ENCODE measurements at places on chromosomes 6 and 20.

DNA sequence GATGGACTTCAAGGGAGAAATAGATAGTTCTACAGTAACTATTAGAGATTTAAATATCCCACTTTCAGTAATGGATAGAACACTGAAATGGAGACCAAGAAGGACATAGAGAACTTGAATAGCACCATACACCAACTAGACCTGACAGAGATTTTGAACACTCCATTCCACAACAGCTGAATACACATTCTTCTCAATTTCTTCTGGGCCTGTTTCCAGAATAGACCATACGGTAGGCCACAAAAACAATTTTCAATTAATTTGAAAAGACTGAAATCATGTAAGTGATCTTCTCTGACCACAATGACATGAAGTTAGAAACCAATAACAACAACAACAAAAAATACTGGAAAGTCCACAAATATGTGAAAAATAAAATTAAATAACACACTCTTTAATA, 979.1 kb upstream of the FLRT3 start:
- no peak for DNase-seq

DNA sequence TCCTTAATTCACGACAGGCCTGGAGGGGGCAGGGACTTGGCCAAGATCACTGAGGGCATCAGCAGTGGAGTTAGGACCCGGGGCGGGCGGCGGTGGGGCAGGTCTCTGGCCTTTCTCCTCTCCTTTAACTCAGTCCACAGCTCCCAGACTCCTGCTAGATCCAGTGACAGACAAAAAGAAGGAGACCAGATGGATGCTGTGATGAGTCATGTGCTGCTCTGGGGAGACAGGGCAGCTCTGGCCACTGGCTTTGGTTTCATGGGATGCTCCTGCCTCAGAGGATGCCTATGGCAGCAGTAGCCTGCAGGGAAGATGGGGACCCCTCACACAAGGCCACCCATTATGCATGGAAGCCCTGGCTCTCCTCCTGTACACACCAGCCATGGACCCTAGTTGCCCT, 20.5 kb downstream of the EPB41L1 start:
- no peak for DNase-seq

DNA sequence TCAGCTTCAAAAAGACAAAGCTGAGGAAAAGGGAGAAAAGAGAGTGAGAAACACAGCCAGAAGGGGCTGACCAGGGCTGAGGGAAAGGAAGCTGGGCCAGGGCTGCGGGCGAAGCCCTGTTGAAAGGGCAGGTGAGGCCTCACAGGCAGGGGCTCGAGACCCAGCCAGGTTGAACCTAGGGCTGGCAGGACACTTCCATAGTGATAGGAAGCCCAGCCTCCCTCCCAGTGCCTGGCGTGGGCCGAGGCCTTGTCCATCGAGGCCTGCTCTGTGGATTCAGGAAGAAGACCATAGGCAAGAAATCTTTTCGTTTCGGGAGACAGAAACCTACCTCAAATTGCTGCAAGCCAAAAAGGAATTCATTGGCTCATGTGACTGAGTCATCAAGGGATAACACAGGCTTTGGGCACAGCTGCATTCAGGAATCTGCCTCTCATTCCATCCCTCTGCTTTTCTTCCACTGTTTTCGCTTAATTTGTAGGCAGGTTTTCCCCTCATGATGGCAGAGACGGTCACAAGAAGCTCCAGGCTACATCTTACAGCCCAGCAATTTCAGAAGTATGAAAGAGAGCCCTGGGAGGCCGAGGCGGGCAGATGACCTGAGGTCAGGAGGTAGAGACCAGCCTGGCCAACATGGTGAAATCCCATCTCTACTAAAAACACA, 311.1 kb upstream of the SULF2 start:
- no peak for DNase-seq

DNA sequence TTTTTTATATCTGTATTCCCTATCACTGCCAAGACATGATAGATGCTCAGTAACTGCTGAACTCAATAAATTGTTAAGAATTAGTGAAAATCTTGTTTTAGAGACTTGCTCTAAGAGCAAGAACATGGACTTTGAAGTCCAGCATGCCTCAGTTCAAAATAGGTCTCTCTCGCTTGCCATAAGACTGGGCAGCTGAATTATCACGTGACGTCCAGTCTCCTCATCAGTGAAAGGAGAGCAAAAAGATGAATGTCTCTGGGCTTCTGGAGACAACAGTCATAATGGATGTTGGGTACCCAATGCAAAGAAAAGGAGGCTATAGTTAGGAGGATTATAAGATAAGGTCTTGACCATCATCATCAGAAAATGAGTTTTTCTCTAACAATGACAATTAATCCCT, 82.1 kb downstream of the IYD start:
- no peak for DNase-seq

GRCh38 chr6:109069746-109070145, 24.9 kb downstream of the SESN1 start:
- no peak for DNase-seq

DNA sequence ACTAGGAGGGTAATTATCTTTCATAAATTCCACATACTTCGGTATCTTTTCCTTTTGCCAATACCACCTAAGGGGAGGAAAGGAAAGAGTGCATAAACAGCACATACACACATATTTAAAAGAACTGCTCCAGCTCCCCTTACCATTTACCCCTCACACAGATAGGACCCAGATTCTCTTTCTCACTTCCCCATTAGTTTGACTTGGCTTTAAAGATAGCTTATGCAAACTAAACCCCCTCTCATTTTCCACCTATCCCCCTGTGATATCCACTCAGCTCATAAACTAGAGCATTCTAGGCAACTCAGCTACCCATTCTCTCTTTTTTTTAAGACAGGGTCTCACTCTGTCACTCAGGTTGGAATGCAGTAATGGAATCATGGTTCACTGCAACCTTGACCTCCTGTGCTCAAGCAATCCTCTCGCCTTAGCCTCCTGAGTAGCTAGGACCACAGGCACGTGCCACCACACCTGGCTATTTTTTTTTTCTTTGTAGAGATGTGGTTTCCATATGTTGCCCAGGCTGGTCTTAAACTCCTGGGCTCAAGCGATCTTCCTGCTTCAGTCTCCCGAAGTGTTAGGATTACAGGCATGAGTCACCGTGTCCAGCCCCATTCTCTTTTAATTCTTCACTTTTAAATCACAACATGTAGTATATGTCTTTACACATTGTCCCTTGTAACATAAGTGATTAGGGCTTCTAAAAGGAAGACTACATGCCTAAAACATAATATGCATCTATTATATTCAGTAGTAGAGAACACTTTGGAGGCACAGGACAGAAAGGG, 4.0 kb downstream of the FUCA2 start:
- no peak for DNase-seq

DNA sequence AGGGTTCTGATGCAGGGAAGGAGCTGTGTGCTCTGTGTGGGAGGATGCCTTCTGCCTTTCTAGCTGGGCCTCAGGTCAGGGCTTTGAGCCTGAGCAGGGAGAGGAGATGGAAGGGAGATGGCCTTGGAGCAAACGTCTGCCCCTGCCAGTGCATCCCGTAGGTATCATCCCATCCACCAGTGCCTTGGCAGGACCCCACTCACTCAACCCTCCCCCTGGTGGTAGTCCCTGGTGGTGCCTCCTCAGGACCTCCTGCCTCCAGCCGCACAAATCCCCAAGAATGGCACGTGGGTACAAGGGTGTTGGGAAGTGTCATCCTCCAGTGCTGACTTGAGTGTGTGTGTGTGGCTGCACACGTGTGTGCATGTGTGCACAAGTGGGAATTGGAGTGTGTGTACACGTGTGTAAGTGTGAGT, 23.1 kb upstream of the MICB start:
- DNase-seq = no peak

DNA sequence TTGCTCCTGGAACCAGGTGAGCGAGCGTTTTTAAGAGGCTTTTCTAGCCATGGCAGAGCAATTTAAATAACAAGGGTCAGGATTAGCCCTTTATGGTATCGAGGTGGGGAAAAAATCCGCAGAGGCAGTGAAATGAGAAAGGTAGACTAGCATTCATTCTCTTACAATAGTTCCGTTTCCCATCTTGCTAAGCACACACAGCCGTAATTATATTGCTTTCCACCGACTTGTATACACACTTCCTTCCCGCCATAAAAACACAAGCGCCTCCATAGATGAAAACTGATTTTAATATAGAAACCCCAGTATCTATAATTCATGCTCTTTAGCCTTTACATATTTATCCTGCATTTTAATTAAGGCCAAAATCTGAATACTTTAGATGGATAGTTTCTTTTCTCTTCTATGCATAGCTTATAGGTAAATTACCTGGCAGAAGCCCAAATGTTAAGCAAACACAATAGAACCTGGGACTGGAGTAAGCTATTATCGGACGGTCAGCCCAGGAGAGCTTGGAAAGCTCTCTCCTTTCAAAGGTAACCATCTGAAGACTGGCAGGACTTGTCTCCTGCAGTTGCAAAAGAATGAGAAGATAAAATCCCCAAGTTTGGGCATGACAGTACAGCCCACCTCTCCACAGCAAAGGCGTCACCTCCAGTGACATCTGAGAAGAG, 90.9 kb upstream of the MC3R start:
- DNase-seq = no peak
